Stimulated activated CD4-positive, alpha-beta T cell treated with anti-CD3 and anti-CD28 coated beads, Interleukin-1b, Interleukin-23, amount 100 ng/mL, for 24 hours (primary cell): ENCODE measurements at places on chromosomes 5 and 9.

DNA sequence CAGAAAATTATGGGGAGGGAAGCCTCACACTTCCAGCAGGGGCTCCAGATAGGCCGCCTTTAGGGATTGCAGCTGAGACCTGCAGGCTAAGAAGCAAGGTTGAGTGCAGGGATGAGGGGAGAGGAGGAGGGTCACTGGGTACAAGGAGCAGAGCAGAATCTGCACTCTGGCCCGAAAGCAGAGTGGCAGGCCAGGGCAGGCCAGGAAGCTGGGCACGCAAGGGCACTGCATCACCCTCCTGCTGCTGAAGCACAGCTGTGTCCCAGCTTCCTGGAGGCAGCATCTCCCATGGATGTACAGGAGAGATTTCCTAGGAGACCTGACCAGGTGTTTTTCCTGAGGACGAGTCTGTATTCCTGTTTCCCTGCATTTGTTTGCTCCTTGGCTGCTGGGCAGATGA is 92.1 kb downstream of the SYK start:
- DNase-seq, result no peak

GRCh38 chr5:171650597-171650996 is 135.0 kb upstream of the SMIM23 start:
- no peak for DNase-seq

- DNase-seq, result no peak
Observed at GRCh38 chr5:14451871-14452270, 129.7 kb upstream of the OTULINL start.

- no peak for DNase-seq
Observed at GRCh38 chr5:66242050-66242715, 98.1 kb downstream of the SREK1 start.

DNA sequence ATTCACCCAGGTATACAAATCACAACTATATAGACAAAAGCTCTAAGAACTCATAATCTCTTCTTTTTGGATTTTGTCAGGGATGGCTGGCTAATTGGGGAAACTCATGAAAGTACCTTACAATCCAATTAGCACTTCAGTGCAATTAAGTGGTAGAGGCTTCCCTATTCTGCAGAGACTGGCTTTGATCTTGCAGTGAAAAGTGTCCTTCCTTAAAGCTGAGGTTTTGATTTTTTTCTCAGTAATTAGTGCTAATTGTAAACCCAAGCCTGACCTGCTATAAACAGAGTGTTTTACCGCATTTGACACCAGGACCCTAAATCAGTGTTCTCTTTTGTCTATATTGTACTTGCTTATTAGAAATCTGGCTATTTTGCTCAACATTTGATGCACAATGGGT is 294.0 kb upstream of the EFNA5 start:
- DNase-seq, result no peak

DNA sequence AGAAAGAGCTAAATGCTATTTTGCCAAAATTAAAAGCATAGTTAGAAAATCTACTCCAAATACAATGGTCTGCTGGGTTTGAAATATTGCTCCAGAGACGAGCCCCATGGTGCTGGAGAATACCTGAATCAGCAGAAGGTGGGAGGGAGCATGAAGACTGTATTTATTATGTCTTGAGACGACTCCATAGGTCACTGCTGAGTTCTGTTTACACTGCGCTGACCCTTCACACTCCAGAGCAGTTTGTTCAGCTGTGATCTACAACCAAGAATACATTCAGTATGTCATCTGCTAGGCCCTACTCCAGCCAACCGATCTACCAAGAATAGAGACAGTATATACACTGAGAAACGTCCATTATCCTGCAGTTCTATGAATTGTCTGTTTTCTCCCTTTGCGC is 150.5 kb downstream of the TLE1 start:
- no peak for DNase-seq

DNA sequence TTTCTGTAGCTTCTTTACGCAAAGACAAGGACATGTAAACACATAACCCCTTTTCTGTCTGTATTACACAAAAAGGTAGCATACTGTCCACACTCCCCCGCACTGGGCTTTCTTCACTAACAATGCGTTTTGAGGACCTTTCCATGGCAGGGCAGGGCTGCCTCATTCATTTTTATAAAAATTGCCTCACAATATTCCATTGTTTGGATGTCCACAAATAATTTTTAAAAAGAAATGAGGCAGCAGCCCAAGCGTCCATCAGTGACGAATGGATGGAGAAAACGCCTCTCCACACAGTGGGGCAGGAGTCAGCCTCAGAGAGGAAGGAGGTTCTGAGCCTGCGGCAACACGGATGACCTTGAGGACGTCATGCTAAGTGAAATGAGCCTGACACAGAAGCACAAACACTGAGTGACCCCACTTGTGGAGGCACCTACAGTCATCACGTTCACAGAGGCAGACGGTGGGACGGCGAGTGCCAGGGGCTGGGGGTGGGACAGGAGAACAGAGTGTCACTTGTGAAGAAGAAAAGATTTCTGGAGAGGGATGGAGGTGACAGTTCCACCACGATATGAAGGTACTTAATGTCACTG is 67.8 kb downstream of the RASGEF1C start:
- DNase-seq, result no peak

DNA sequence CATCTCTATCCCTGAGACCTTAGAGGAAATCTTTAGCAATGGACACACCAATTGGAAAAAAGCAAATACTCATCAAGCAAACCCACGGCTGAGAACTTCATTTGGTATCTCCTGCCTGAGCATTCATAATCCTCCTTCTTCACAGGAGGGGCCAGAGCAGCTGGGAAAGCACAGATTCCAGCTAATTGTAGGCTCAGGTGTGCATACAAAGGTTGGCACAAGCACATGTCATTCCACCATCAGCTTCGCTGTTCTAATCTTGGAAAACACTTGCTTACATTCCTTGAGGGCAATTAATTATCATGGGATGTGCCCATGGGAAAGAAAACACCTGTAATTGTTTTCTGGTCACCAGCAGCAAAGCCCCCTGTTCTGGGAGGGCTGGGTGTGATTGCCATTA is 376.6 kb downstream of the SPOCK1 start:
- DNase-seq, result no peak

DNA sequence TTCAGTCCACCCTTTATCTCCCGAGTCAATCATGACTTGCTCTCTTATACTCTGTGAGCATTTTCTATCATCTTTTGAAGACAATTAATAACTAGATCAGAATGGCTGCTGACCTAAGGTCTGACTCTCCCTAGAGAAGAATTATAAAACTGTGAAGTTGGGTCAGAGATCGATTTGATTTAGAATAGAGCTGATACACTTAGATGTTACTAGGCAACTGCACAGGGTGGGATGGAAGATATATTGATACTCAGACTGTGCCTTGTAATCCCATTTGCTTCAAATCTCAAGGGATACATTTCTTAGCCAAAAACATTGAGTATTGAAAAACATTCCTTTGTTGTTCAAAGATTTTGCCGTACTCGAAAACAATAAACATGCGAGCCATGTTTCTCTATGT is 106.0 kb upstream of the NMUR2 start:
- DNase-seq, result no peak

GRCh38 chr5:153147891-153148623 is 342.4 kb upstream of the GRIA1 start:
- no peak for DNase-seq

DNA sequence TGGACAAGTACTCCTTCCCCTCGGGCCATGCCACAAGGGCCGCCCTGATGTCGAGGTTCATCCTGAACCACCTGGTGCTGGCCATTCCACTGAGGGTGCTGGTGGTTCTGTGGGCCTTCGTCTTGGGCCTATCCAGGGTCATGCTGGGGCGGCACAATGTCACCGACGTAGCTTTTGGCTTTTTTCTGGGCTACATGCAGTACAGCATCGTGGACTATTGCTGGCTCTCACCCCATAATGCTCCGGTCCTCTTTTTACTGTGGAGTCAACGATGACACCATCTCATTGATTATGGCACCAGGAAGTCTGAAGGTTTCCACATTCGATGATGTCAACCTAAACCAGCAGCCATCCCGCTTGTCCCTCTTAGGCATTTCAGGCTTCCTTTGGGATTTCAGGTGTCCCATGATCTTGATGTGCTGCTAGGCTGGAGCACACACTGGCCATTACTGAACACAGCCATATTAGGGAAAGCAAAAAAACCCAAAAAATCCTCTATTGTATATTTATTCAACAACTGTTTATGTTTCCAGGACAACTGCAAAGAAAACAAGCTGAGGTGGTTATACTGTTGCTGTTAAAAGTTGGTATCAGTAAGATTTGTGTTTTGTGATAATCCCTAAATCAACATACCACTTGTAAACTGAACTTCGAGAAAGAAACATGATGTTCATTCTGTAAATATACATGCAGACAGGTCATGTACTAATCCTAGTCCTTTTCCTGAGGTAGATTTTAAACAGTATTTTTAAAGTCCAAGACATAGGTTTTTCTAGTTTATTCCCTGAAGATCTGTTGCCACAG is 1.1 kb downstream of the PLPP6 start:
- no peak for DNase-seq

- DNase-seq, result no peak
Observed at GRCh38 chr9:133204335-133204992, 4.6 kb downstream of the OBP2B start.

GRCh38 chr5:19536387-19536786 is 451.6 kb downstream of the CDH18 start:
- DNase-seq, result no peak

DNA sequence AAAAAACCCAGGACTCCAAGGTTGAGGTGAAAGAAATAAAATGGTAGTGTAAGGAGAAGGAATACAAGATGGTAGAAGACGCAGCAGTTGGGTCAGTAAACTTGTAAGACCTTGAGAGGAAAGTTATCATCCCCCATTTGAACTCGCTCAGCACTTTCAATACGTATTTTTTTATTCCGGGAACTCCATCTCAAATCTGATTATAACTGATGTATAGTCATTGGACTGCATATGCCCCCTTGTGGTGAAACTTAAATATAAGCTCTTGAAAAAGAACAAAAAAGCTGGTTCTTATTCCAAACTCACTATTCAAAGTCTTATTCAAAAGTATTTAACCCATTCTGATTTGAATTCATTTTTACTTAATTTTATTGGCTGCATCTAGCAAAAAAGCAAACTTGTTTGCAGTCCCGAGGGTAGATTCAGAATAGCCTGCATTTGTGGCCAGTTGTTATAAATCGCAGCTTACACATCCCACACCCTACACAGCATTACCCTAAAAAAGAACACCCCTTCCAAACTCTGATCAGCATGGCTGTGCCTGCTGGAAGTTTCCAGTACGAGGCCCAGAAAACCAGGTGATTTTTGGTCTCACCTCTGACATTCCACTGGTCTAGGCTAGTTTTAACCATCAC is 118.0 kb downstream of the ESM1 start:
- DNase-seq, result no peak

DNA sequence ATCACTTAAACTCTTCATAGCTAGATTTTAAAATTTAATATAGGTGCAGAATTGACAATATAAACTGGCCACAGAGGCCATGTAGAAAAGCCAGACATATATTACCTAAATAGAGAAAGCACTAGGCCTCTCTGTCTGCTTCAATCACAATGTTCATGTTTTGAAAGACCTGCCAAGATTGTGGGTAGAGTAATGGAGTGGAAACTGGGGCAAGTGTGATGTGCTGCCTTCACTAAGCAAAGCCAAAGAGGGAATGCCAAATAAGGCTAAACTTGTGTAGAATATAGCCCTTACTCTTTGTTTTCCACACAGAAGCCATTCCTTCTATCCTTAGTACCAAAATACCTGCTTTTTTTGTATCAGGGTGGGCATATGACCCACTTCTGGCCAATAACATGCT is 15.1 kb upstream of the ISOC1 start:
- DNase-seq, result no peak

- DNase-seq, result no peak
Observed at GRCh38 chr5:23139338-23140171, 286.4 kb upstream of the CDH12 start.

GRCh38 chr5:59569158-59569557 is 324.4 kb downstream of the PDE4D start:
- DNase-seq, result no peak

DNA sequence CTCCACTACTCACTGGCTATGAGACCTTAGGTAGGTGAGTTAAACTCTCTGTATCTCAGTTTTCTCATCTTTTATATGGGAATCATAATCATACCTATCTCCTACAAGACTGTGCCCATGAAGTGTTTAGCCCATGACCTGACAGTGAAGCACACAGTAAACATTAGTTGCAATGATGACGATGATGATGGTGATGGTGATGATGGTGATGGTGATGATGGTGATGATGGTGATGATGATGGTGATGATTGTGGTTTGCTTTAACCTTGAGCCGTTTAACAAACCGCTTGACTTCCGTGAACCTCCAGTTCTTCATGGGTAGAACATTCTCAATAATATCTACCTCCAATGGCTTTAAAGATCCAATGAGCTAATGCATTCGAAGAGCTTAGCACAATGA is 220.2 kb upstream of the MVB12B start:
- no peak for DNase-seq

- no peak for DNase-seq
Observed at GRCh38 chr5:113061846-113062780, 85.5 kb downstream of the DCP2 start.

- DNase-seq, result no peak
Observed at GRCh38 chr9:89234205-89235067, 55.8 kb upstream of the SHC3 start.

DNA sequence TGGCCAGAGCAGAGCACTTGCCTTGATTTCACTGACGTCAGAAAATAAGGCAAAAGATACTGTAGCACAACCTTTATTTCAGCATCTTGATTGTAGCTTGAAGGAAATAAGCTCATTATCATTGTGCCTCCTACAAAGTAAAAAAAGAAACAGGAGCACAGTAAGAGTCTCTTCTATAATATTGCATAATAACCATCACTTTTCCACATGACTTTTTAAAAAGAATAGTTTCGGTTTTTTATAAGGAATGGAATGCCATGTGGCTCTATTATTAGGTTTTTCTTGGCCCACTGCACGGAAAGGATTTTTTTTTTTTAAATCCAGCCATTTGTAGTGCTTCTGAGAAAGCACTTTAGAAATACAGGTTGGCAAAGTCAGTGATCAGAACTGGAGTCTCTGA is 655.3 kb downstream of the LRRC70 start:
- DNase-seq, result no peak

DNA sequence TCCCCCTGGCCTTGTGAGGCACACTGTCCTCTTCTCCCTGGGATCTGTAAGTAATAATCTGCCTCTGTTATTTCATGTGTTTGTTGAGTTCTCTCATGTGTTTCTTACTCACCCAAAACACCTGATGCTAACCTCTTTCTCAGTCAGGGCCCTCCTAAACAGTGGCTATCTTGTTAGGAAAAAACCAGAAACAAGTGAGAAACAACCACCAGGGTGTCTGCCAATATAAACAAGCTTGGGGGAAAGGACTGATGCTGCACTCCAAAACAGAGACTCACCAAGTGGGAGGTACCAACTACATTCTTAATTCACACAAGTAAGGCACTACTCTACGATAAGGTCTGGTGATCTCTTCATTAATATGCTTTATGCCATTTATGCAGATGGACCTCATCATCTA is 564.4 kb downstream of the SEMA5A start:
- DNase-seq, result no peak

DNA sequence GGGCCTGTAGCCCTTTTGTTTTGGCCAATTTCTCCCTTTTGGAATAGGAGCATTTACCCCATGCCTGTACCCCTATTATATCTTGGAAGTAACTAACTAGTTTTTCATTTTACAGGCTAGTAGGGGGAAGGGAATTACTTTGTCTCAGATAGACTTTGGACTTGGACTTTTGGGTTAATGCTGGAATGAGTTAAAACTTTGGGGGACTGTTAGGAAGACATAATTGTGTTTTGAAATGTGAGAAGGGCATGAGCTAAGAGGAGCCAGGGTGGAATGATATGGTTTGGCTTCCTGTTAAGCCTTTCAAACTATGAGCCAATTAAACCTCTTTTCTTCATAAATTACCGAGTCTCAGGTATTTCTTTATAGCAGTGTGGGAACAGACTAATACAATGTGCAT is 168.1 kb downstream of the FGF1 start:
- no peak for DNase-seq

- no peak for DNase-seq
Observed at GRCh38 chr5:113634957-113635356, 121.5 kb downstream of the YTHDC2 start.
